Dermis microvascular lymphatic vessel endothelial cell (primary cell): ENCODE measurements at places on chromosomes 12 and 14.
A peak's percentile ranks its signal among the peaks of the same experiment; 100 is the strongest.

DNA sequence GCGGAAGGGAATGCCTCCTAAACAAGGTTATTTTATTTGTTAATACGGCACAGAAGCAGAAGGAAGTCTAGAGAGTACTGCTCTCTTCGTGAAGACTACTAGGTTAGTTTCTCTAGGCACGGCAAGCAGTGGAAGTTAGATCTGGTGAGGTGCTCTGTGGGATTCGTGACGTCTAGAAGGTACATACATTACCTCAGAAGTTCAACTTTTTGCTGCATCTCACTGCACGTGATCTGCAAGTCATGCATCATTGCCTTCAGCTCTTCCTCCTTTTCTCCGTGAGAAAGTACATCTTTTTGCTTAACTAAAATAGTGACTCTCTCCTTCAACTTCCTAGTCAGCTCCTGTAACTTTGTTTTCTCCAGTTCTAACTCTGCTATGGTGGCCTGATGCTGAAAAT is 74.7 kb downstream of the NIN start:
- DNase-seq: no peak

DNA sequence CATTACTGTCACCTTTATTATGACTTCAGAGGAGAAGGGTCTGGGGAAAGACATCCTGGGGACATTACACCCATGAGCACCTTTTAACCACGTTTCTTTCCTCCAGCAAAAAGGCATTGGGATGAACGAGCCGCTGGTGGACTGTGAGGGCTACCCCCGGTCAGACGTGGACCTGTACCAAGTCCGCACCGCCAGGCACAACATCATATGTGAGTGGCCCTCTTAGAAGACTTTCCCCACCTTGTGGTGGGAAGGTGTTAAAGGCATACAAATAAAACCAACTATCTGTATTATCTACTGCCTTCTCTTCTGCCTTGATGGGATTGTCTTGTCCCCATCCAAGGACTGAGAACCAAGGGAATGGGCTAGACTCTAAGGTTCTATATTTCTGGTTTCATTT is 6.0 kb downstream of the PSMD9 start:
- DNase-seq: peak; percentile 72

- DNase-seq: no peak
These were observed 815 bp upstream of the RIPK3 start for GRCh38 chr14:24340606-24341005.

GRCh38 chr12:92224685-92225331 is 79.2 kb upstream of the BTG1 start:
- DNase-seq: no peak

- DNase-seq: peak; percentile 55
These were observed 98.6 kb downstream of the NT5DC3 start for GRCh38 chr12:103742349-103742932.

- DNase-seq: no peak
These were observed 1154.7 kb upstream of the FLRT2 start for GRCh38 chr14:84375235-84375634.

GRCh38 chr12:96303653-96304052 is 96.6 kb downstream of the CDK17 start:
- DNase-seq: no peak

DNA sequence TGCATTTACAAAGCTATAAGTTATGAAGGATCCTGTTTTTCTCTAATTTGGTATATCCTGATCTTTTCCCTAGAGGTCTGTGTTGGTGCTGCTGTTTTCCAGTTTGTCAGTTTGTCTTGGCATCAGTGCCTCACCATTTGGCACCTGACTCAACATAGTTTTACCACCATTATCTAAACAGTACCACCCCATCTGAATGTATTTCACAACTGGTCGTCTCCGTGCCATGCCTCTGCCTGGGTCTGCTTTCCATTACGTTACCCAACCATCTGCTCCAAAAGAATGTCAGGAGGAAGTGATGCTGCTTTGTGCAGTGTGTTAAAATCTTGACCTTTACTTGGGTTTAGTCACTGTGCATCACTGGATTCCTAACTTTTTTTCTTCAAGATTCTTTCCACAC is 129.3 kb upstream of the RASSF8 start:
- DNase-seq: peak; percentile 98

DNA sequence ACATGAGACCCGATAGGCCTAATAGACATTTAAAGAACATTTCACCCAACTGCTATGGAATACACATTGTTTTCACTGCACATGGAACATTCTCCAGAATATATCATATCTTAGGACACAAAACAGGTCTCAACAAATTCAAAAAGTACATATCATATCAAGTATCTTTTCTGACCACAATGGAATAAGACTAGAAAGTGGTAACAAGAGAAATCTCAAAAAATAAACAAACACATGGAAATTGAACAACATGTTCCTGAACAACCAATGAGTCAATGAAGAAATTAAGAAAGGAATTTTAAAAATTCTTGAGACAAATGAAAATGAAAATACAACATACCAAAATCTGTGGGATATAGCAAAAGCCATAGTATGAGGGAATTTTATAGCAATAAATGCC is 208.1 kb downstream of the PTPRO start:
- no peak for DNase-seq

DNA sequence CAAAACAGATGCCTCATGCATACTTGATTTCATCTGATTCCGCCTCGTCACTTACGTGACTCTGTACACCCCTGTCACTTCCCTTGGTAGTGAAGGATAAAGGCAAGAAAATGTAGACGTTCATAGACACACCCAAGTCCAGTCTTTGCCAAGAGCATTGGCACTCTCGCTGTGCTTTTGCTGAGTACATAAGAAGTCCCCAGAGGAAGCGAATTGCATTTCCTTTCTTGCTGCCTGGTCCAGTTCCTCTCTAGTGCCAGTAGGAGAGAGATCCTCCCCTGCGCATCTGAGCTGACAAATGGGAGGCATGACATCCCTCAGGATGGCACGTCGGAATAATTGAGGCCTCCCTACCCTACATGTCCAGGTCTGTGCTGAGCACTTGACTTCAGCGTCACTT is 21.3 kb upstream of the RIN3 start:
- DNase-seq: no peak

GRCh38 chr14:36069535-36069900 is 107.0 kb downstream of the PTCSC3 start:
- peak; percentile 24 for DNase-seq

- no peak for DNase-seq
These were observed at the start of gene DTX3 for GRCh38 chr12:57604454-57604991. DTX3 (plus strand) TSS chr12:57604824; CDS start chr12:57606518, 1,694 bp downstream.

DNA sequence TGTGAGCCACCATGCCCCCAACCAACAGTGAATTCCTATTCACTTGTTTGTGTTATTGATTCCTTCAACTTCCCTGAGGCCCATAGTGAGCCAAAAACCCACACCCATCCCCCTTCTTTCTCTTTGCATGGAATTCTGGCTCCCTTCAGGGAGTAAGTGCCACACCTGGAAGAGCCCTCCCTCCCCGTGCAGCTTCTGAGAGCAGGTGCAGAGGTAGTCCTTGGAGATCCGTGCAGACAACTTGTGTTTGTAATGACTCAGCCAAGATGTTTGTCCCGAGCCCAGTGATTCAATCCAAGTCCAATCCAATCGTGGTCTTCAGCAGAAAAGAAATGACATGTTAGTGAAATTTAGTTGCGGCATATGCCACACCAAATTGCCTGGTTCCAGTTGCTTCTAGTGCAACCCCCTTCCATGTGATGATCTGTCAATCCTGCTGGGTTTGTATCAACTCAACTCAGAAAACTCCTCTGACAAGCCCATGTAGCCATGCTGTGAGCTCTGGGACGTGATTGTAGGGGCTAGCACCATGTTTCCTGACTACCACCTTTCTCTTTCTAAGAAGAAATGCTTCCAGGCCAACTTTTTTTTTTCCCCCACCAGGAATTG is 27.5 kb downstream of the GPRC5A start:
- DNase-seq: no peak

GRCh38 chr12:48985475-48985897 is 7.4 kb downstream of the WNT1 start:
- DNase-seq: no peak

DNA sequence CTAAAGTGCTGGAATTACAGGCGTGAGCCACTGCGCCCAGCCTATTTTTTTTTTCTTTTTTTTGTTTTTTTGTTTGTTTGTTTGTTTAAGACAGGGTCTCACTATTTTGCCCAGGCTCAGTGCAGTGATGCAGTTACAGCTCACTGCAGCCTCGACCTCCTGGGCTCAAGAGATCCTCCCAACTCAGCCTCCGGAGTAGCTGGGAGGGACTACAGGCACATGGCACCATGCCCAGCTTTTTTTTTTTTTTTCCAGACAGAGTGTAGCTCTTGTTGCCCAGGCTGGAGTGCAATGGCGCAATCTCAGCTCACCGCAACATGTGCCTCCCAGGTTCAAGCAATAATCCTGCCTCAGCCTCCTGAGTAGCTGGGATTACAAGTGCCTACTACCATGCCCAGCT is 5.8 kb upstream of the ITFG2 start:
- no peak for DNase-seq

- no peak for DNase-seq
These were observed 96.0 kb upstream of the TMTC1 start for GRCh38 chr12:29879606-29880308.

DNA sequence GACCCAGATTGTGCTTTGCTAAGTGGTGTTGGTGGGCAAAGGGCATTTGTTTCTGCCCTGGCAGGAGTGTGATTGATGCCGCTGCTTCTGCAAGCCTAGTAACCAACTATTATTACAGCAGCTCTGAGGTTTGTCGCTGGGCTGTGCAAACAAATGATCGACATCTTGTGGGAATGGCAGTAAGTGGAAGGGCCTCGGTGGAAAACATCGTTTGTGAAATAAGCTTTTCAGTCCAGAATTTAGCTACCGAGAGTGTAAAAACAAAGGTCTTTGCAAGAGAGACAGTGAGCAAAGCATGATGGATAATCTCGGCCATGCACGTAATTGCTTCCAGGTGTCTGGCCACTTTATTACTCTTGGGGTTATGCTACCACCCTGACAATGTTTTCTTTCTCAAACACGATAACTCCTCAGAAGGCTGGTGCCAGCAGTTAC is 397.7 kb upstream of the PRICKLE1 start:
- DNase-seq: no peak
